ENCODE measurements at places on chromosomes 7 and 10. TPM values are rescaled to one million over a fixed set of nuclear protein-coding genes. Genes with fewer than 3 reads are reported as not detected.

- no peaks in the 10 kb centered on the region for H3K36me3 ChIP-seq
- no peaks in the 10 kb centered on the region for H3K27me3 ChIP-seq
- H3K4me3 ChIP-seq, result no peak overlapping the region
- no peak for DNase-seq
Observed at GRCh38 chr10:28105561-28105960, 106.7 kb upstream of the ODAD2 start.

DNA sequence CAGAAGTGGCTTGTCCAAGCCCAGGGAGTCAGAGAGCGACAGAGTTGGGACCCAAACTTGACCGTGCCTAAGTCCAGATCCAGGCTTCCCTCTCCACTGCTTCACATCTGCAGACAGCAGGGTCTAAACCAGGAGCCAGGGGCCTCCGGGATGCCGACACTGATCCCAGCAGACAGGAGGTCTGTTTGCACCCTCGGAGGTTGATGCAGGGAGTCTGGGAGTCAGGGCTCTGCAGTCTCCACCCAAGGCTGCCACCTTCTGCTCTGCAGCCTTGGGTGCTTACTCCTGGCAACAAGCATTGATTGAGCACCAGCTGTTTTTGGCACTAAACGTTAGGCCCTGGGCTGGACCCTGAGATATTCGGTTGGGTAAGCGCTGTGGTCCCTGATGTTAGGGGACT, 21.0 kb downstream of the ELFN1 start:
- no peak overlapping the region for H3K27ac ChIP-seq
- H3K27me3 ChIP-seq, result peaks cover 10% of the 10 kb centered on the region
- no peaks in the 10 kb centered on the region for H3K4me1 ChIP-seq
- no peak overlapping the region for H3K4me3 ChIP-seq
- no peaks in the 10 kb centered on the region for H3K36me3 ChIP-seq

DNA sequence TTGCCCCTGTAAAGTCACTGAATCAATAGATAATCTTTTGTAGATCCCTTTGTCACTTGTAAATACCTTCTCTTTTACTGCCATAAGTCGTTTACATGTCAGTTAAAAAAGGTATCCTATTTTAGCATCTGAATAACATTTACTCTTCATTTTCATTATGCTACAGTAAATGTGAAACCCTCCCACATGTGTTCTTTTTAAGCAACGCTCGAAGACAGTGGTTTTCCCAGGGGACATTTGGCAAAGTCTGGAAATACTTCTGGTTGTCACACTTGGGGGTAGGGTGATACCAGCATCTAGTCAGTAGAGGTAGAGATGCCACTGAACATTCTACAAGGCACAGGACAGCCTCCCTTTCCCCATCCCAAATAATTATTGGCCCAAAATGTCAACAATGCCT, 23.7 kb downstream of the ATAD1 start:
- no peak overlapping the region for H3K4me3 ChIP-seq
- DNase-seq, result no peak
- H3K4me1 ChIP-seq, result no peaks in the 10 kb centered on the region

GRCh38 chr10:98244586-98244985, 23.4 kb downstream of the LOXL4 start:
- no peak for DNase-seq
- no peaks in the 10 kb centered on the region for H3K4me1 ChIP-seq
- no peaks in the 10 kb centered on the region for H3K27me3 ChIP-seq
- H3K36me3 ChIP-seq, result no peaks in the 10 kb centered on the region

DNA sequence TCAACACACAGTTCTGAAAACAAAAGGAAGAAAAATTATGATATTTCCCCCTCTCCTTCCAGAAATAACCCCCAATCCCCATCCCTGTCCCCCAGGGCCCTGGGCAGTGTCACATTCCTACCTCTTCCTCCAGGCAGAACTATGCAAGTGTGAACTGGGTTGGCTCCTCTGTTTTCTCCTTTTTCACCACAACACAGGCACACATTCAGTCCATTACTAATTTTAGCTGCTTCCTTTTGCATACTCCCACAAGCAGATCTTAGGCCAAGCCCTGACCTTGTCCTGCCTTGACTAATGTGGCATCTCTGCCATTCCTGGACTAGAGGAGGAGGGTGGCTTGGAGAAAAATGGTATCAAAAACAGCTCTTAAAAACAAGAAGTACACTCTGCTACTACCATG, 208.1 kb downstream of the HDAC9 start:
- H3K4me1 ChIP-seq, result no peaks in the 10 kb centered on the region
- H3K27me3 ChIP-seq, result no peaks in the 10 kb centered on the region
- H3K27ac ChIP-seq, result no peak overlapping the region
- H3K4me3 ChIP-seq, result no peak overlapping the region
- no peaks in the 10 kb centered on the region for H3K36me3 ChIP-seq

DNA sequence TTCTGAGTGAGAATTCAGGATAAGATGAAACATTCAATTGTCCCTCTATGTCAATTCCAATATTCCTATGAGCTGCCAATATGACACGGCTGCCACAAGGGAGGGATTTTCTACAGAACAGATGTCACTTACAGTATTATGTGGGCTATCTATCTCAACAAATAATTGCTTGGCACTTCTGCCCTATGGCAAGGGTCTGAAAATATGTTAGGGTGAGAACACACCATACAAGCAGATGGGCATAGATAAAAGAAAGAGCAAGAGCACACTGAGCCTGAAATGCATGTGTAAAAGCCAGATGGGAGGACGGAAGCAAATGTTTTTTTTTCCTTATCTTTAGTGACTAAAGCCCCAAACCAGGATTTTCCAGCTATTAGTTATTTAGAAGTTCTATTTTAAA, 70.1 kb upstream of the TFEC start:
- H3K36me3 ChIP-seq, result no peaks in the 10 kb centered on the region
- no peak overlapping the region for H3K4me3 ChIP-seq
- no peaks in the 10 kb centered on the region for H3K27me3 ChIP-seq

GRCh38 chr10:63093227-63093626, 39.9 kb upstream of the NRBF2 start:
- no peak overlapping the region for H3K4me3 ChIP-seq
- no peaks in the 10 kb centered on the region for H3K27me3 ChIP-seq
- H3K36me3 ChIP-seq, result no peaks in the 10 kb centered on the region
- H3K27ac ChIP-seq, result no peak overlapping the region
- no peaks in the 10 kb centered on the region for H3K4me1 ChIP-seq
- DNase-seq, result no peak

- no peak for DNase-seq
- no peaks in the 10 kb centered on the region for H3K4me1 ChIP-seq
- H3K4me3 ChIP-seq, result no peak overlapping the region
- no peaks in the 10 kb centered on the region for H3K36me3 ChIP-seq
- no peak overlapping the region for H3K27ac ChIP-seq
Observed at GRCh38 chr7:140153666-140154161, 23.1 kb downstream of the KDM7A start.

DNA sequence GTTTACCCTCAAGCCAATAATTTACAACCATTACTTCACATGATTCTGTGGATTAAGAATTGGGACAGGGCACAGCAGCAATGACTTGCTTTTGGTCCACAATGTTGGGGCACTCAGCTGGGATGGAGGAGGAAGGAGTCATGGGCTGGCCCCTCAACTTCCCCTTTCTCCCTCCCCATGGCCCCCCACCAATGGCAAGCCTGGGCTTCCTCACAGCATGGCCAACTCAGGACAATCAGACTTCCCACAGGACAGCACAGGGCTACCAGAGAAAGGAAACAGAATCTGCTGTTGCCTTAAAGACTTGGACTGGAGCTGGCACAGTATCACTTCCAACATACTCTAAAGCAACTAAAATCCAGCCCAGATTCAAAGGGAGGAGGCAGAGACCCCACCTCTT, 160.7 kb downstream of the PTPN20 start:
- DNase-seq, result no peak
- no peaks in the 10 kb centered on the region for H3K27me3 ChIP-seq
- H3K4me3 ChIP-seq, result no peak overlapping the region
- no peaks in the 10 kb centered on the region for H3K36me3 ChIP-seq
- H3K27ac ChIP-seq, result no peak overlapping the region

- H3K27me3 ChIP-seq, result no peaks in the 10 kb centered on the region
- no peaks in the 10 kb centered on the region for H3K36me3 ChIP-seq
- no peak for DNase-seq
- H3K27ac ChIP-seq, result no peak overlapping the region
- no peak overlapping the region for H3K4me3 ChIP-seq
Observed at GRCh38 chr10:120578134-120578533, 121.1 kb downstream of the PLPP4 start.

DNA sequence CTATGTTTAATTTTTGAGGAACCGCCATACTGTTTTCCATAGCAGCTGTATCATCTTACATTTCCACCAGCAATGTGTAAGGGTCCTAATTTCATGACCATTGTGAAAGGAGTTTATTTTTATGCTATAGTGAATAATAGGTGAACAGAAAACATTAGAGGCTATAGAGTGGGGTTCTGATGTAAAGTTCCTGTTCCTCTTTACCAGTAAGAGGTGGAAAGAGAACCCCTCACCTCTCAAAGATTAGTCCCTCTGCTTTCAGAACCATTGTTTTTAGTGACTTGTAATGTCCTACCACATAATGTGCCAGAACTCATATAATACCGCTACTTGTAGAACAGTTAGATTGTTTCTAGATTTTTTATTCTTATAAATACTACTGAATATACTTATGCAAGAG, 34.2 kb downstream of the SUFU start:
- H3K4me1 ChIP-seq, result no peaks in the 10 kb centered on the region
- H3K27ac ChIP-seq, result no peak overlapping the region
- DNase-seq, result no peak

GRCh38 chr10:31120961-31121685, 89.5 kb upstream of the ZNF438 start:
- no peaks in the 10 kb centered on the region for H3K4me1 ChIP-seq
- DNase-seq, result no peak
- peak overlapping the region; percentile 9 for H3K27ac ChIP-seq
- no peaks in the 10 kb centered on the region for H3K36me3 ChIP-seq

GRCh38 chr7:2947058-2947780, 96.4 kb downstream of the CARD11 start:
- no peak overlapping the region for H3K4me3 ChIP-seq
- H3K4me1 ChIP-seq, result no peaks in the 10 kb centered on the region
- no peaks in the 10 kb centered on the region for H3K36me3 ChIP-seq
- H3K27me3 ChIP-seq, result no peaks in the 10 kb centered on the region
- H3K27ac ChIP-seq, result no peak overlapping the region

DNA sequence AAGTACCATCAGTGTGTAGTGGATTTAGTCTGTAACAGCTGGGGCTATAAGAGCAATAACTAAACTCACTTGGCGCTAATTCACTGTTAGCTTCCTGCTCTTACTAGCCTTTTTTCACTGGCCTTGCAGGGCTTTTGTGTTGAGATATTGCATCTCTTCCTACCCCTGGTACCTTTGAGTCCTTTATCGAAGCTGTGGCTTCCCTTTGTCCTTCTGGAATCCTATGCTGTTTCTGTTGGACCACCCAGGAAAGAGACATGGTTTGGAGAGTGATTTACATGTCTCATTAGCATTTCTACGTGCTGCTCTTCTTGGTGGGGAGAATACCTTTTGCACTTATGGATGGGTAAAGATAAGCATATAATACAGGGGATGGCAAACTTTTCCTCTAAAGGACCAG, 103.8 kb downstream of the MLLT10 start:
- no peaks in the 10 kb centered on the region for H3K36me3 ChIP-seq
- no peaks in the 10 kb centered on the region for H3K4me1 ChIP-seq
- H3K27me3 ChIP-seq, result no peaks in the 10 kb centered on the region
- H3K27ac ChIP-seq, result no peak overlapping the region
- no peak for DNase-seq
- H3K4me3 ChIP-seq, result no peak overlapping the region

DNA sequence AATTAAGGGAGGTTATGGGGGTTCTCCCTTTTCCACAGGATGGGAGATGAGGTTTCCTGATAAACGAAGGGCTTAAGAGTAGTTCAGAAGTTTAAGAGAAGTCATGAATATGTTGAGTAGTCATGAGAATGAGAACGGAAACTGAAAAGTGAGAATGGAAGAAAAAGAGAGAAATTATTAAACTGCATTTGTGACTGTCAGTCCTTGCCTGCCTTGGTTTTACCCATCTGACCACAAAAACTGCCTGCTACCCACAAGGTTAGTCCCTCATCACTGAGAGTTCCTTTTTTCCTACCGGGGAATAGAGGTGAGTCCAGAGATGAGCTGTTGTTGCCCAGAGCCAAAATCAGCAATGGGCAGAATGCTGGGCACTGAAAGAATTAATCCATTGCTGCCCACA, 174.1 kb upstream of the BET1 start:
- no peaks in the 10 kb centered on the region for H3K27me3 ChIP-seq
- no peak for DNase-seq
- H3K4me1 ChIP-seq, result no peaks in the 10 kb centered on the region
- no peaks in the 10 kb centered on the region for H3K36me3 ChIP-seq
- H3K4me3 ChIP-seq, result no peak overlapping the region
- H3K27ac ChIP-seq, result no peak overlapping the region

GRCh38 chr10:21202776-21203462, 305.8 kb upstream of the NEBL start:
- H3K27me3 ChIP-seq, result no peaks in the 10 kb centered on the region
- no peak for DNase-seq

GRCh38 chr7:132881317-132881716, 200.6 kb downstream of the CHCHD3 start:
- no peak overlapping the region for H3K27ac ChIP-seq
- H3K36me3 ChIP-seq, result no peaks in the 10 kb centered on the region
- DNase-seq, result no peak
- H3K4me1 ChIP-seq, result no peaks in the 10 kb centered on the region
- H3K4me3 ChIP-seq, result no peak overlapping the region

DNA sequence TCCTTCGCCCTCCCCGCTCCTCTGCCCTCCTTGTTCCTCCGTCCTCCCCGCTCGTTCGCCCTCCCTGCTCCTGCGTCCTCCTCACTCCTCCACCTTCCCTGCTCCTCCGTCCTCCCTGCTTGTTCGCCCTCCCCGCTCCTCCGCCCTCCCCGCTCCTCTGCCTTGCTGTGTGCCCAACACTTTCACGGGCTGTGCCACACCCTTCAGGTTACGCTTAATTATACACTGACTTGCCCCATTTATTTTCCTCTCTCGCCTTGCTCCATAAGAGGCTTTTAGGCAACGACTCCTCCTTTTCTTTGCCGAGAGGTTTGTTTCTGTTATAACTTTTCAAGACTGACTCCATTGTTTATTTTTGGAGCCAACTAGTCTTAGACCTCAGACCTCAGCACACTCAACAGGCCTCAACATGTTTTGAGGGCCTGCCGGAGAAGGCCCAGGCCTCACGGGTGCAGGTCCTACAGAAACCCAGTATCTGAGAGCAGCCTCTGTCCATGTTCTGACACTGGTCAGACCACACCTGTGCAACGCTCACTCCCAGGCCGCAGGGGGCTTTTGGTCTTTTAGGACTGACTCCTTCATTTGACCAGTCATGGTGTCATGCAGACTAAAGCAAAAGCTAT, 18.2 kb upstream of the PRKAG2 start:
- peaks cover 8% of the 10 kb centered on the region for H3K27me3 ChIP-seq
- no peaks in the 10 kb centered on the region for H3K4me1 ChIP-seq
- peak overlapping the region; percentile 7 for H3K4me3 ChIP-seq
- no peak overlapping the region for H3K27ac ChIP-seq
- DNase-seq, result no peak

GRCh38 chr10:48464871-48465736, 139.8 kb downstream of the ARHGAP22 start:
- peak overlapping the region; percentile 43 for H3K4me3 ChIP-seq
- no peak overlapping the region for H3K27ac ChIP-seq
- no peaks in the 10 kb centered on the region for H3K4me1 ChIP-seq

Gene TMEM254
- 29.7 TPM for total RNA-seq

Gene RPS24
- total RNA-seq, result 2,814 TPM

Gene CACNB2
- 8.9 TPM for total RNA-seq

Gene NEUROD6
- not detected for total RNA-seq

Gene CHN2
- 7.9 TPM for total RNA-seq

Gene DPYSL4
- total RNA-seq, result 2.3 TPM

Gene FAM221A
- total RNA-seq, result 12.2 TPM

Gene DNAJB12
- 38.7 TPM for total RNA-seq

Gene MMP21
- total RNA-seq, result 0.33 TPM

Gene SPDYE1
- total RNA-seq, result not detected

Gene ADAM22
- total RNA-seq, result 7.5 TPM

Gene LRGUK
- total RNA-seq, result 1.6 TPM

Gene CRYGN
- total RNA-seq, result 1.3 TPM
